Central memory CD8-positive, alpha-beta T cell (primary cell): ENCODE measurements at places on chromosomes 3 and 15.
A peak's percentile ranks its signal among the peaks of the same experiment; 100 is the strongest.

DNA sequence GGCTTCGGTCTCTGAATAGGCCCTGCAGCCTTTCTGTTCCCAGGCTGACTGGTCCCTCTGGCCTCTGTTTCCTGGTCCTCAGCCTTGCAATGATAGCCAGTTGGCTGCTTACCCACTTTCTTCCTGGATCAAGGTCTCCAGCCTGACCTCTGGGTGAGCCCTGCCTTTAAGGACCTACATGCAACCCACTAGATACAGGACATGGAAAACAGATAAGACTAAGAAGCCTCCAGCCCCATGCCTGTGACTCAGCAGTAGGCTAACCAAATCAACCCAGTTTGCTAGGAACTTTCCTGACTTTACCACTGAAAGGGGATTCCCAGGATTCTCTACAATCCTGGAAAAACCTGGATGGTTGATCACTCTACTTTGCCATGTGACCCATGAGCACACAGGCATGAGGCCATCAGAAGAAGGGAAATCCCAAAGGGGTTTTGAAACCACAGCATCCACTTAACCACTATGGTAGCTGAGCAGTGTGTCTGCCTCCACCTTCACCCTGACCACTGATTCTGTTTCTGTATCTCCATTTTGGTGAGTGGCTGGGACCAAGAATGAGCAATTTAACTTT is 188.1 kb downstream of the CHST2 start:
- no peaks in the 10 kb centered on the region for H3K27me3 ChIP-seq
- H3K27ac ChIP-seq = no peak overlapping the region
- H3K4me1 ChIP-seq = no peaks in the 10 kb centered on the region
- no peak overlapping the region for H3K4me3 ChIP-seq

DNA sequence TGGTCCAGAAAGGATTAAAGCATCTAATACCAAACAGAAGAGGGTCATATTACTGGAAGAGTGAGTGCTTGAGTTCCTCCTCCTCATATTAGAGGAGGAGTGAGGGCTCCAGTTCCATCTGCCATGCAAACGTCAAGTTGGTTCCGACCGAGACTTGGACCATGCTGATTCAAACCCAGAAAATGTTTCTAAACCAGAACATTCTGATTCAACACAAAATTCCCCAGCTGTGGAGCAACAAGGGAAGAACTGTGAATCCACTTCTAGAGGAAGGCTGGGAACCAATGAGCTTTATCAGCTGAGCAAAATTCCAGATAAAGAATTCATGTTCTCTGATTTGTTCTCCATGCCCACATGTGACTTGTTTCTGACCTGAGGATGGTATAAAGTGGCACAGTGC is 135.6 kb upstream of the WNT5A start:
- H3K27me3 ChIP-seq = no peaks in the 10 kb centered on the region
- no peak for DNase-seq
- H3K27ac ChIP-seq = no peak overlapping the region
- no peaks in the 10 kb centered on the region for H3K36me3 ChIP-seq
- H3K4me1 ChIP-seq = no peaks in the 10 kb centered on the region

DNA sequence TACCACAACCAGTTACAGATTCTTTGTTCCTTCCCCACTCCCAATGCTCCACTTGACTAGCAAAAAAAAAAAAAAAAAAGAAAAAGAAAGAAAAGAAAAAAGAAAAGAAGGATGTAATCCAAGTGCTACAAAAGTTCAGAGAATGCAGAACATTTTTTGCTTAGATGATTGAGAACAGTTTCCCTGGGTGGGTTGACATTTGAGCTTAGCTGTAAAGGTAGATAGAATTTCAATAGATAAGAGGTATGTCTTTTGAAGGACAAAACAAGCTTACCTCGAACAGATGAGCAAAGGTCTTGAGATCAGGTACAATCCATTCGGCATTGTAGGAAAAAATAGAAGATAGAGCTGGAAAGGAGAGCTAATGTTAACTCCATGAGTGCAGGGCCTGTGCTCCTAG is 344.6 kb upstream of the NECTIN3 start:
- no peak for DNase-seq
- no peaks in the 10 kb centered on the region for H3K4me1 ChIP-seq
- peaks cover 23% of the 10 kb centered on the region for H3K27me3 ChIP-seq
- H3K27ac ChIP-seq = no peak overlapping the region

DNA sequence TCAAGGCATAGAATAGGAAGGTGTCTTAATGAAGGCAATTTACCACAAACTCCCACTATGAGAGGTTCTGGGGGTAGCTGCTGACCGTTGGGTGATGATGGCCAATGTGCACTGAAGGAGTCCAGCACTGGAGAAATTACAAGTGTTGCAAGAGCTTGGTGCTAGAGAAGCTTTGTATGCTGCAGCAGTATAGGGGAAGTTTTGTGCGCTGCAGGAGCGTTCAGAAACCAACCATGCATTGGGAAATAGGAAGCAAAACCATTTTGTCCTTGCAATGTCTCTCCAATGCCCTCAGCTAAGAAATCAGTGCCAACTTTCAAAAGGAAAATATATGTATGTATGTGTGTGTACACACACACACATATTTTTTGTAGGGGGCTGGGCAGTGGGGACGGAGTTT is 441.6 kb upstream of the NAALADL2 start:
- no peaks in the 10 kb centered on the region for H3K36me3 ChIP-seq
- no peak overlapping the region for H3K4me3 ChIP-seq
- H3K4me1 ChIP-seq = no peaks in the 10 kb centered on the region
- no peak for DNase-seq

- no peak overlapping the region for H3K4me3 ChIP-seq
- no peak for DNase-seq
- H3K27ac ChIP-seq = no peak overlapping the region
Measured at GRCh38 chr3:111315930-111316587, 225.9 kb upstream of the CD96 start.

DNA sequence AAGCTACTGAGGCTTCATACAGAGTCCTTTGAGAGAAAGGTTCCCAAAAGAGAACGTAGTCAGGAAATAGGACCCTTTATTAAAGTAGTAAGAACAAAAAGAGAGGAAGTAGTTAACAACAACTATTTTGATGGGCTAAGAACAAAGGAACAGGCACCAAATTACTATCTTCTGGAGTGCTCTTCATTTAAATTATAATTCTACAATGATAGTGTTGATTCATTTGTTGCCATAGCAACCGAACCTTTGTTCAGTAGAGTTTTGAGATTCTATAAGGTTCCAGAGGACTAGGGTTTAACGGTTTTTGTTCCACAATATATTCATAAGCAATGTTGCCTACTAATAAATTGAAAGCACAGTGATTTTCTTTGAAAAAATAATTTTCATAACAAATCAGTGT is 78.8 kb downstream of the CMSS1 start:
- no peaks in the 10 kb centered on the region for H3K36me3 ChIP-seq
- no peak overlapping the region for H3K4me3 ChIP-seq
- H3K27ac ChIP-seq = no peak overlapping the region
- no peak for DNase-seq

DNA sequence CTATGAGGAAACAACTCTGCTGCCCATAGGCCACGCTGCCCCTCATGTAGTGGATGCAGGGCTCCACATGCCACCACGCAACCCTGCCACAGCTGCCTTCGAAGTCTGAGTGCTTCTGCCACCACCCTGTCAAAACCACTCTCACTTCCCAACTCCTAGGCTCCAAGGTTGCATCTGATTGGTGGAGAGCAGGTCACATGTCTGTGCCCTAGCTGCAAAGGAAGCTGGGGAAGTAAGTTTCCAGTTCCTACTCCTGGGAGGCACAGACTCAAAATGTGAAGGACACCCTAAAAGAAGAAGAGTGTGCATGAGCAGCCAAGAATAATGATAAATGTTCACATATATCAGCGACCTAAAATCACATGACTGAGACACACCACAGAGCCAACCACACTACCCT is 31.9 kb upstream of the TICRR start:
- H3K4me3 ChIP-seq = no peak overlapping the region
- peaks cover 67% of the 10 kb centered on the region for H3K27me3 ChIP-seq
- DNase-seq = no peak

DNA sequence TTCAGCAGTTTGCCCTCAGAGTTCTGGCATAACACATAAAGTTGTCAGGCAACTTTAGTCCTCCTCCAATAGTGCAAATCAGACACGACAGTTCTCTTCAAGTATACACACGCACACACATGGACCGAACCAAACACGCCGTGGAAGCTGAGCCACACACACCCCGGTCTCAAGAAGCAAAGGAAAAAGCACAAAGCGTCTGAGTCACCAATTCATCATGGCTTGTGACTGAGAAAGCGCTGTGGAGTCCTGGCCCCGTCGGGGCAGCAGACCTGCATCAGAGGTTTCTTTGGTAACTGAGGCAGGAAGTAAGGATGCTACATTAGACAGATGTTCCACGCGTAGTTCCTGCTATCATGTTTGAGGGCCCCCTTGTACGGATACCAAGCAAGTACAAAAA is 85.7 kb downstream of the VGLL4 start:
- H3K4me1 ChIP-seq = no peaks in the 10 kb centered on the region
- H3K27ac ChIP-seq = no peak overlapping the region
- DNase-seq = no peak
- peaks cover 31% of the 10 kb centered on the region for H3K36me3 ChIP-seq

GRCh38 chr15:80590761-80591355 is 104.3 kb upstream of the ABHD17C start:
- no peak for DNase-seq
- H3K27me3 ChIP-seq = no peaks in the 10 kb centered on the region
- no peak overlapping the region for H3K4me3 ChIP-seq
- no peaks in the 10 kb centered on the region for H3K4me1 ChIP-seq
- H3K27ac ChIP-seq = no peak overlapping the region
- no peaks in the 10 kb centered on the region for H3K36me3 ChIP-seq

- H3K4me1 ChIP-seq = no peaks in the 10 kb centered on the region
- H3K36me3 ChIP-seq = peaks cover 2% of the 10 kb centered on the region
- H3K27me3 ChIP-seq = no peaks in the 10 kb centered on the region
- H3K4me3 ChIP-seq = no peak overlapping the region
- no peak for DNase-seq
Measured at GRCh38 chr3:117486719-117487716, 777.4 kb downstream of the TUSC7 start.

DNA sequence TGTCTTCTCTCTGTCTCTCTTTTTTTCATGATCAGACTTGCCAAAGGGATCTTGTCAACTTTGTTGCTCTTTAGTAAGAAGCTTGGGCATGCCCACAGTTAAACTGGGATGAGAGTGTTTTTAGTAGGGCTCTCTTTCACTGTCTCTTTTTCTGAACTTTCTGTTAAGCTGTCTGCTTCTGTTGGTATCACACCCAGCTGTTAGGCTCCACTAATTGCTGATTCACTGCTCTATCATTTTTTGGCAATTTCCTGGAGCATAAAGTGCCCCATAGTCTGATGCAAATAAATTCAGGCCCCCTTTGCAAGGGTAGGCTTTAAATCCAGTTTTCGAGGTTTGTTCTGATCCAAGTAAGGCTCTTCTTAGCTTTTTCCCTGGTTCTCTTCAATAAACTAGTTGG is 360.4 kb upstream of the ADAMTS9 start:
- no peaks in the 10 kb centered on the region for H3K36me3 ChIP-seq
- H3K27me3 ChIP-seq = no peaks in the 10 kb centered on the region
- DNase-seq = no peak
- no peak overlapping the region for H3K27ac ChIP-seq
- no peak overlapping the region for H3K4me3 ChIP-seq

- no peaks in the 10 kb centered on the region for H3K27me3 ChIP-seq
- H3K36me3 ChIP-seq = no peaks in the 10 kb centered on the region
- no peak overlapping the region for H3K27ac ChIP-seq
Measured at GRCh38 chr3:69252141-69252540, 129.7 kb upstream of the LMOD3 start.

- H3K27me3 ChIP-seq = no peaks in the 10 kb centered on the region
- no peak overlapping the region for H3K27ac ChIP-seq
- peaks cover 4% of the 10 kb centered on the region for H3K36me3 ChIP-seq
- no peak for DNase-seq
- no peak overlapping the region for H3K4me3 ChIP-seq
Measured at GRCh38 chr3:172630316-172630715, 80.6 kb downstream of the NCEH1 start.

DNA sequence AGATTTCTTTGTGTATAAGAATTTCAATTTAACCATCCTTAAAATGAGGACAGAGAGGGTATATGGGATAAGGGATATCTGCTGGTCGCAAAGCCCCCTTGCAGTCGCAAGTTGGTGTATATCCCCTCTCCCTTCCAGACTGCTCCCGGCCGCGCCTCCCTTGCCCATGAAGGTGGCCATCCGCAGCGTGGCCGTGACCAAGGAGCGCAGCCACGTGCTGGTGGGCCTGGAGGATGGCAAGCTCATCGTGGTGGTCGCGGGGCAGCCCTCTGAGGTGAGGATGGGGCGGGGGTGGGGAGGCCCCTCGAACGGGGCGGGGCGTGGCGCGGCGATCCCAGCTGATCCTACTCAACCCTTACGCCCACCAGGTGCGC is 29.4 kb downstream of the NBEAL2 start:
- peak overlapping the region; percentile 7 for H3K4me3 ChIP-seq
- H3K27me3 ChIP-seq = no peaks in the 10 kb centered on the region
- no peak overlapping the region for H3K27ac ChIP-seq
- no peak for DNase-seq
- H3K36me3 ChIP-seq = peaks cover 45% of the 10 kb centered on the region

- peaks cover 11% of the 10 kb centered on the region for H3K4me1 ChIP-seq
- H3K27me3 ChIP-seq = no peaks in the 10 kb centered on the region
- peaks cover 70% of the 10 kb centered on the region for H3K36me3 ChIP-seq
- no peak overlapping the region for H3K27ac ChIP-seq
Measured at GRCh38 chr3:184306341-184306972, 7.4 kb downstream of the PSMD2 start.

DNA sequence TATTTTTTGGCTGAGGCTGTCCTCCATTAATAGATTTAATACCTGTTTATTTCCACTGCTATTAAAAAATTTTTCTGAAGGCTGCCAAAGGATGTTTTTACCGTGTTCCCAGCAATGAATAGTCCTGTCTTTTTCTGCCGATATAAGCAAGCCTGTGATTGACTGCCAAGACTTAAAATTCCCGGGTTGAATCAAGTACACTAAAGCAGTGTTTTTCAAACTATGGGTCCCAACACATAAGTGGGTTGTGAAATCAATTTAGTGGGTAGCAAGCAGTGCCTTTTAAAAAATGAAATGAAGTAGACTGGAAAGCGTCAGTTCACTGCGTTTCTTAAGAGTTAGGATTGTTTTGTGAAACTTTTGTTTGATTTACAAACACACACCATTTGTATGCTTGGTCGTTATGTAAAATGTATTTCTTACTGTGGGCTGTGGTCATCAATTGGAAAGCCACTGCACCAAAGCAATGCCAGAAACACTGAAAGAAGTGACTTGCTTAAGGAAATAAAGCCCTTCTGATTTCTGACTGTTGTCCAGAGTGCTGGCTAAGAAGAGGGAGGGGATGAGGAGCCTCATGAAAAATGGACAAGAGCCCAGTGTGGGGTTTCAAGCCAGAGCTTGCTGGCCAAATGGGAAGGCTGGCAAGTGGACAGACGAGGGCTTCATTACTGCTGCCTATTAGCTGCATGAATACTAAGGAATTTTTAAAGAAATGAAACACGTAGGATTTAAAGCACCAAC is 206.0 kb downstream of the THRB start:
- H3K27me3 ChIP-seq = no peaks in the 10 kb centered on the region
- no peak overlapping the region for H3K4me3 ChIP-seq
- H3K36me3 ChIP-seq = no peaks in the 10 kb centered on the region
- no peak overlapping the region for H3K27ac ChIP-seq
